ENCODE measurements at places on chromosomes 11 and 22.

- peak; percentile 84 for DNase-seq
Observed at GRCh38 chr11:47715082-47715669, at the start of gene AGBL2. Gene AGBL2, minus strand, starts transcription at chr11:47715369. Its CDS starts 719 bp downstream, at chr11:47714650.

DNA sequence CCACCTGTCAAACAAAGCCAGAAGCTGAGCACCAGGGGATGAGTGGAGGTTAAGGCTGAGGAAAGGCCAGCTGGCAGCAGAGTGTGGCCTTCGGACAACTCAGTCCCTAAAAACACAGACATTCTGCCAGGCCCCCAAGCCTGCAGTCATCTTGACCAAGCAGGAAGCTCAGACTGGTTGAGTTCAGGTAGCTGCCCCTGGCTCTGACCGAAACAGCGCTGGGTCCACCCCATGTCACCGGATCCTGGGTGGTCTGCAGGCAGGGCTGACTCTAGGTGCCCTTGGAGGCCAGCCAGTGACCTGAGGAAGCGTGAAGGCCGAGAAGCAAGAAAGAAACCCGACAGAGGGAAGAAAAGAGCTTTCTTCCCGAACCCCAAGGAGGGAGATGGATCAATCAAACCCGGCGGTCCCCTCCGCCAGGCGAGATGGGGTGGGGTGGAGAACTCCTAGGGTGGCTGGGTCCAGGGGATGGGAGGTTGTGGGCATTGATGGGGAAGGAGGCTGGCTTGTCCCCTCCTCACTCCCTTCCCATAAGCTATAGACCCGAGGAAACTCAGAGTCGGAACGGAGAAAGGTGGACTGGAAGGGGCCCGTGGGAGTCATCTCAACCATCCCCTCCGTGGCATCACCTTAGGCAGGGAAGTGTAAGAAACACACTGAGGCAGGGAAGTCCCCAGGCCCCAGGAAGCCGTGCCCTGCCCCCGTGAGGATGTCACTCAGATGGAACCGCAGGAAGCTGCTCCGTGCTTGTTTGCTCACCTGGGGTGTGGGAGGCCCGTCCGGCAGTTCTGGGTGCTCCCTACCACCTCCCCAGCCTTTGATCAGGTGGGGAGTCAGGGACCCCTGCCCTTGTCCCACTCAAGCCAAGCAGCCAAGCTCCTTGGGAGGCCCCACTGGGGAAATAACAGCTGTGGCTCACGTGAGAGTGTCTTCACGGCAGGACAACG lies 11.7 kb downstream of the CXCR5 start:
- DNase-seq = peak; percentile 66

GRCh38 chr22:42419243-42419881 lies 12.8 kb downstream of the NFAM1 start:
- DNase-seq = no peak

- DNase-seq = no peak
Observed at GRCh38 chr11:61480994-61481335, 27.6 kb upstream of the LRRC10B start.

- no peak for DNase-seq
Observed at GRCh38 chr11:100419518-100419917, 267.6 kb upstream of the ARHGAP42 start.

- no peak for DNase-seq
Observed at GRCh38 chr11:75633409-75634066, 35.3 kb downstream of the MAP6 start.

DNA sequence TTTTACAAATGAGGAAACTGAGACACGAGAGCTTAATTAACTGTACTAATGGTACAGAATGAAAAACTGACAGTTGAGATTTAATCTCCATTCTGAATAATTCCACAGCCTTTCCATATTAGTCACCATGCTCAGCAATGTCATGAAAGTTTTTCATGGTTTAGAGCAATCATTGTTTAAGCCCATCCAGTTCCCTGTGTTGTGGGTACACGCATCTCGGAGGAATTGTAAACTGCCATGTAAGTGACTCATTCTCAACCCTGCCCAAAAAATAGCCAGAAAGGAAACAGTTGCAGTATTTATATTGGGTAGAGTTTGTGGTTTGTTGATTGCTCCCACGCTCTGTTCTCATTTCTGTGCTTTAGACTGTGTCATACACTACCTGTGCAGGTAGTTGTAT lies 1790.8 kb downstream of the LRRC4C start:
- no peak for DNase-seq

- no peak for DNase-seq
Observed at GRCh38 chr22:27252282-27253049, 549.1 kb downstream of the MN1 start.

DNA sequence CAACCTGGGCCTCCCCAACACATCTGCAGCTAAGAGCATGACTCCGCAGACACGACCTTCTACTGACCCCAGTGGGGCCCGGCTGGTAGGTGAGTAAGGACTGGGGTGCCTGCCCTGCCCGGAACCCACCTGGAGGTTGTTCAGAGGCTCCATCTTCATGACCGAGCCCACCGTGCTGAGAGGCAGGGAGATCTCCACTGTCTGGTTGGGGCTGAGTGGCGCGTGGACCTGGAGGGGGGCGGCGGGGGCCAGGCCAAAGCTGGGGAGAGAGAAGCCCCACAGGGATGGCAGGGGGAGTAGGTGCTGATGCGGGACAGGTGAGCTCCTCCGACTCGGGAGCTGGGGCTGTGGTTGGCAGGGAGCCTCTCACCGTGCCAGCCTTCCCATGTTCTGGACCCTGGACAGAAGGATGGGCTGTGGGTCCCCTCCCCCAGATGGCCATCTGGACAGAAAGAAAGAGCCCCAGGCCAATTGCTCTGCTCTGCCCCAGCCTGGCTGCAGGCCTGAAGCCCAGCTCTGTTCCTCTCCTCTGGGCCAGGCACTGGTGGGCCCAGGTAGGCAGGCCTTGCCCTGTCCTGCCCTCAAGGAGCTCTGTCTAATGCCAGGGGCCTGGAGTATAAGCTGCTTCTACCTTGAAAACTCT lies 16.3 kb upstream of the RASL10A start:
- no peak for DNase-seq

DNA sequence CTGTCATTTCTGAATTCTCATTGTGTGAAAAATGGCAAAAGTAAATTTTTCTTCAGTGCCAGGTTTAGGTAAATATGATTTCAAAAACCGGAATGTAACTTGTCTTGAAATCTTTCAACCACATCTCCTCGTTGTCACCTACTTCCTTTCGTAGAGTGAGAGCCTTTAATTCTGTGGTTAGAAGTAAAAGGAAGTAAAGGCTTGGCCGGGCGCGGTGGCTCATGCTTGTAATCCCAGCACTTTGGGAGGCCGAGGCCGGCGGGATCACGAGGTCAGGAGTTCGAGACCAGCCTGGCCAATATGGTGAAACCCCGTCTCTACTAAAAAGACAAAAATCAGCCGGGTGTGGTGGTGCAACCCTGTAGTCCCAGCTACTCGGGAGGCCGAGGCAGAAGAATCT lies 29.8 kb downstream of the SGSM3 start:
- DNase-seq = peak; percentile 53

GRCh38 chr11:12319461-12319951 lies 57.9 kb upstream of the PARVA start:
- no peak for DNase-seq
